Esophagus muscularis mucosa (tissue), 4 donors: ENCODE measurements at places on chromosomes 2 and 18. TPM values are rescaled to one million over a fixed set of nuclear protein-coding genes. Genes with fewer than 3 reads are reported as not detected.

DNA sequence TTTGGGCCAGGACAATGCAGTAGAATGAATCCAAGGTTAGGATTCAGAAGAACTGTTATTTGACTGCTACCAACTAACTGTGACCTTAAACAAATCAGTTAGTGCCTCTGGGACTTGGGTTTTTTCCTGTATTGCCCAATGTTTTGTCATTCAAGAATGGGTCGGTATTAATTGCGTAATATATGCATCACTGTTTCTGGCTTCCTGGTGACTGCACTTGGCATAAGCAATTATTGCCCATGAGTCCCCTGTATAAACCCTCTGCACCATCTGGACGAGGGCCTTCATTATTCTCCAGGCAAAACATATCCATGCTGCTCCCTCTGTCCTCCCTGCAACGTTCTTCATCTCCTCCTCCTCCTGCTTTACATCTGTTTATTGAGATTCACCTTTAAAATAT lies 255.8 kb upstream of the LRRTM1 start:
- H3K4me1 ChIP-seq, result no peaks in the 10 kb centered on the region
- no peaks in the 10 kb centered on the region for H3K27me3 ChIP-seq
- no peak overlapping the region for H3K4me3 ChIP-seq
- H3K27ac ChIP-seq, result no peak overlapping the region

DNA sequence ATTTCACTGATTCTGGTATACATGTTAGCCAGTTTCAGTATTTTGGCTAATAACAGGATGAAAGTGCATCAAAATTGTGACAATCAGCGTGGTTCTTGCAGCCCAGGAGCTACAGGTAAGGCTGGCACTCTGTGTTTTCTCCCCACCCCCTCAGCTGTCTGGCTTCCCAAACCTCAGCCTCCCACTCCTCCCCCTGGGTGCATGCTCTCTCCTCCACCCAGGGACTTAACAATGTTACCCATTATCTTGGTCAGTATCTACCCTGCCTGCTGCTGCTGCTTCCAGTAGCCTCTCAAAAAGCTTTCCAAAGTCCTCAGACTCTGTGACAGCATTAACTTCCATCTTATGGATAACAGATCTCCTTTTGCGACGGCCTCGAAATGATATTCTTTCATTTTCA lies 41.0 kb downstream of the TRABD2A start:
- no peaks in the 10 kb centered on the region for H3K4me1 ChIP-seq
- no peak overlapping the region for H3K4me3 ChIP-seq
- H3K27ac ChIP-seq, result no peak overlapping the region
- no peaks in the 10 kb centered on the region for H3K27me3 ChIP-seq
- DNase-seq, result no peak

- peak; percentile 90 for DNase-seq
- no peak overlapping the region for H3K4me3 ChIP-seq
- H3K36me3 ChIP-seq, result no peaks in the 10 kb centered on the region
- H3K4me1 ChIP-seq, result peaks cover 2% of the 10 kb centered on the region
Measured at GRCh38 chr2:173043476-173043875, 32.2 kb upstream of the MAP3K20 start.

DNA sequence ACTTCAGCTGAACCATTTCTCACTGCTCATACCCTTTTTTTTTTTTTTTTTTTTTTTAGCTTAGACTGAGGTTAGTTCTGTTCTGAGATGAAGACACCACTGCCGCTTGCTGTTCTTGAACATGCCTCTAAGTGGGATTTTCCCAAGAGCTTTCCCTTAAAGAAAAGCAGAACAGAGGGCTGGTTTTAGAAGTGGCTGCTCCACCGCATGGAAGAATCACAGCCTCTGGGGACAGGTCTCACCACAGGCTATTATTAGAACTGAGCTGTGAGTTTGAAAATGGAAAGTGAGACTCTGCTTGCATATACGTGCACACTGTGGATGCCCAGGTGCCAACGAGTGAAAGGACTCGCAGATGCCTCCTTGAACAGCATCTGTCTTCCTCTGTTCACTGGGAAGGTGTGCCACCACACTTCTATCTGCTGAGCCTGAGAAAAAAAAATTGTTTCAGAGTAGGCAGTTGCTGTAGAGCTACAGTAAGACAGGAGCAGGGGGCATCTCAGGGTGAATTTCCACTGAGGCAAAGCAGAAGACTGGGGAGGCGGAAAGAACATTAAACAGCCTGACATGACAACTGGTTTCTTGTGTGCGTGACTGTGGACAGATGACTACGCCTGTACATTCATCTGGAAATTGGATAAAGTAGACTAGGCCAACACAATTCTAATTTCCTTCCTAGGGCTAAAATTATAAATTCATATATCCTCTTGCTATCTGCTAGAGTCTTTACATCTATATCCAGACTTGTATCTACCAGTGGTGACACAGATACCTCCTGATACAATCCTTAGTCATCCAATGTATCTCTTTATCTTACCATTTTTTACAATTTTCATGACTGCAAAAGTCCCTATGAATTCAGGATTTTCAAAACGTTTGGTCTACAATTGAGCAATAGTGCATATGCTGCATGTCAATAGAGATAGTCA lies 1045.7 kb upstream of the CELF4 start:
- H3K36me3 ChIP-seq, result no peaks in the 10 kb centered on the region
- no peak overlapping the region for H3K4me3 ChIP-seq
- DNase-seq, result no peak
- no peaks in the 10 kb centered on the region for H3K27me3 ChIP-seq
- no peak overlapping the region for H3K27ac ChIP-seq

DNA sequence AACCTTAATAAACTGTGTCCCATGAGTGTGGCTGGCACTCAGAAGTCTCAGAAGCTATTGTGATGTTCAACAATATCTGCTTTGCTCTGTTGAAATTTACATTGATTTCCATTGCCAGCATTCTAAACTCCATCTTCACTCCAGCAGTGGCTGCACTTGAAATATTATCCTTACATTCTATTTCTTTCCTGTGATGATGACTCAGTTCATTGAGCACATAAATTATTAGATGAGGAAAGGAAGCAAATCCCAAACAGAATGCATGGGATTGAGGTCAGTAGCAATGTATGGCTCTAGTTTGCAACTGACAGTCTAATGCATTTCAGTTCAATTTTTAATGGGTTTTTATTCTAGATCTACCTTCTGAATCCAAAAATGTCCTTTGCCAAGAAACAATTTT lies 92.4 kb upstream of the TTN start:
- H3K27me3 ChIP-seq, result no peaks in the 10 kb centered on the region
- no peak for DNase-seq
- H3K4me3 ChIP-seq, result no peak overlapping the region
- no peaks in the 10 kb centered on the region for H3K4me1 ChIP-seq
- H3K36me3 ChIP-seq, result no peaks in the 10 kb centered on the region
- no peak overlapping the region for H3K27ac ChIP-seq

The TUBB8B gene
- total RNA-seq, result not detected

The LIMS3 gene
- 2.2 TPM for total RNA-seq

DNA sequence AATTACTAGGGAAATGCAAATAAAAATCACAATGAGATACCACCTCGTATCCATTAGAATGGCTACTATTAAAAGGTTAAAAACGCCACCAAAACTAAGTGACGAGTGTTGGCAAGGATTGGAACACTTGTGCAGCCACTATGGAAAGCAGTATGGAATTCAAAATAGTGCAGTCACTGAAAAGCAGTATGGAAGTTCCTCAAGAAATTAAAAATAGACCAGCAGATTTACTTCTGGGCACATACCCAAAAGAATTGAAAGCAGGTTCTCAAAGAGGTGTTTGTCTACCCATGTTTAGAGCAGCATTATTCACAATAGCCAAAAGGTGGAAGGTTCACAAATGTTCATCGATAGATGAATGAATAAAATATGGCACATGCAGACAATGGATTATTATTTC lies 149.7 kb upstream of the STON1 start:
- DNase-seq, result no peak
- H3K36me3 ChIP-seq, result peaks cover 3% of the 10 kb centered on the region
- no peaks in the 10 kb centered on the region for H3K4me1 ChIP-seq
- no peak overlapping the region for H3K27ac ChIP-seq

- no peaks in the 10 kb centered on the region for H3K4me1 ChIP-seq
- H3K27ac ChIP-seq, result no peak overlapping the region
- DNase-seq, result no peak
- no peak overlapping the region for H3K4me3 ChIP-seq
- H3K36me3 ChIP-seq, result no peaks in the 10 kb centered on the region
- no peaks in the 10 kb centered on the region for H3K27me3 ChIP-seq
Measured at GRCh38 chr18:63091671-63092364, 227.8 kb downstream of the BCL2 start.

The KCNS3 gene
- 14.6 TPM for total RNA-seq

The BCL11A gene
- 11.3 TPM for total RNA-seq

DNA sequence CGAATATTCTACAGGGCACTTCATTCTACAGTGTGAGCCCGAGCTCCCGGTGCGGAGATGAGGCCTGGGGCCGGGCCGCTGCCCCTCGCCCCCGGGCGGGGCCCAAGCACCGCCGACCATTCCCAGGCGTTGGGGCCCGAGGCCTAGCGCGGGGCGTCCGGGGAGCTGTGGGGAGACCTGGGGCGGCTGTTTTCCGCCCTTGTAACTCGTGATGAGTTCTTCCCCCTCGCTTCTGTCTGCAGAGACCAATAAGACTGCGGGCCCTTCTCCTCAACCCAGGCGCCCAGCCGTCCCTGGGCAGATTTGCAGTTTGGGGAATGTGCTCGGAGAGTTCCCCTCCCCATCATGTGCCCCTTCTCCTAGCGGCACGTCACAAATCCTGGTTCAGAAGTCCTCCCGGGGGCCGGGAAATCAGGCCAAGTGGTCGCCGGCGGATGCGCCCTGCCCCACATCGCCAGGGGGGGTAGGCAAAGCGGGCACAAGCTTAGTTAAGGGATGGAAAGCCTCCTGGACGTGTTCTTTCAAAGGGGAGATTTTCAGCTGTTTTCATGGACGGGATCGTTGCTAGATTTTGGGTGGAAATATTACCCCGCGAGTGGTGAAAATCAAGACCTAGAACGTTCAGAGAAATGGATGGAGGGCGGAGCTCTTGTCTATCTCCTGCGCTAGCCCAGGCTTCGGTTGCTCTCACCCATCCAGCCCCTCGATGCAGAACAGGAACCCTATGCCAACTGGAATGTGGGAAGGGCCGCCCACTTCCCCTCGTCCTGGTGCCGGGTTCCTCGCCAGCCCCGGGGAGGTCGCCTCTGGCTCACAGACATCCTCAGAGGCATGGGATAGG lies 18.8 kb upstream of the HAAO start:
- DNase-seq, result no peak
- H3K36me3 ChIP-seq, result no peaks in the 10 kb centered on the region
- peak overlapping the region; percentile 98 for H3K27ac ChIP-seq
- H3K4me1 ChIP-seq, result peaks cover 13% of the 10 kb centered on the region
- H3K27me3 ChIP-seq, result no peaks in the 10 kb centered on the region
- peak overlapping the region; percentile 75 for H3K4me3 ChIP-seq

GRCh38 chr2:31254237-31255203 lies 20.6 kb downstream of the EHD3 start:
- no peak for DNase-seq
- peaks cover 41% of the 10 kb centered on the region for H3K36me3 ChIP-seq
- H3K27me3 ChIP-seq, result no peaks in the 10 kb centered on the region
- H3K27ac ChIP-seq, result no peak overlapping the region
- no peak overlapping the region for H3K4me3 ChIP-seq

The HOXD11 gene
- total RNA-seq, result not detected

The ARHGEF4 gene
- total RNA-seq, result 48.8 TPM

The CYTIP gene
- total RNA-seq, result 3.3 TPM

DNA sequence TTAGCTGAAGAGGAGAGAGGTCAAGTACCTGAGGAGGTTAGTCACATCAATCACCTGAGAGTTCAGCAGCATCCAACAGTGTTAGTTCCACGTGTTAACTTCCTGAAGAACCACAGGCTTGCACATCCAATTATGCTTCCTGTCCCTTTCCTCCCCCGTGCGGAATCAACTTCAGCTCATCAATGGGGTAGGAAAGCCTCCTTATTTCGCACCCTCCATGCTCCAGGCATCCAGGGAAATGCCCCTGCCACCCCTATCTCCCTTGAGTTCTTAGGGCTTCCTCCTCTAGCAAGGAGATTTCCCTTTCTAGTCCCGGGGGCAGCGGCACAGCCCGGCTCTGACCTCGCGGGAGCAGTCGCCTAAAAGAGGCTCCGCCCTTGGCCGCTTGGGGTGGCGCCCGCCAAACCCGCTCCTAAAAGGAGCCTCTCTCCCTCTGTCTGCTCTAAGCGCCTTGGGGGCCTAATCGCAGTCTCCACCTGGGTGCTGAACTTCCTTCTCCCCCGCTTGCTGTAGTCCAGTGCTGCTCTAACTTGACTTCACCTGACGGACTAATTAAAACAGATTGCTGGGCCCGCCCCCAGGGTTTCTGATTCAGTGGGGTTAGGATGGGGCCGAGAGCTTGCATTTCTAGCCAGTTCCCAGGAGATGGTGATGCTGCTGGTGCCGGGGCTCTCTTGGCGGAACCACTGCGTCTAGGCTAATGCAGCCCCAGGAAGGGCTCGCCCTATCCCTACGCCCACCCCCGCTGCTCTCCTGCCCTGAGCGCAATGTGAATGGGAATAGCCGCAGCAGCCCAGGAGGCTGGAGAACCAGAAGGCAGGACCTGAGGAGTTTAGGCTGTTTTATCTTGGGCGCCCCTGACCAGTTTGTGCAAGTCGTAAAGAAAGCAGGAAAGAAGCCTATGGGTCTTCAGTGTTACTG lies 3.4 kb upstream of the TET3 start:
- peak overlapping the region; percentile 55 for H3K4me3 ChIP-seq
- no peak for DNase-seq
- H3K27ac ChIP-seq, result no peak overlapping the region

GRCh38 chr2:49105506-49105905 lies 48.8 kb downstream of the FSHR start:
- no peaks in the 10 kb centered on the region for H3K36me3 ChIP-seq
- H3K27ac ChIP-seq, result no peak overlapping the region
- no peaks in the 10 kb centered on the region for H3K4me1 ChIP-seq
- H3K4me3 ChIP-seq, result no peak overlapping the region

DNA sequence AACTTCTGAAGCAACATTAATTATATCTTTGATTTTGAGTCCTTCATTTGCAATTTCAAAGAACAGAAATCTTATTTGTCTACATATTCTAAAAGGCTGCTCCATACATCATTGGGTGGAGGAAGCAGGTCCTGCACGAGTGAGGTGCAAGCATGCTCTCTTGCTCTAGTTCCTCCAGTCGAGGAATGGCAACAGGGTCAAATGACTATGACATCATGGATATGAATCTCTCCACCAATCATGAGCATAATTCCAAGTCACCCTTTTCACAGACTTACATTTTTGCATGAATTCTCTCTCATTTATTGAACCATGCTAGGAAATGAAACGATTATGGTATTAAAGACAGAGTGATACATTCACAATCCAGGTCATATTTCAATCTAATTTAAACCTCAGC lies 608.8 kb upstream of the SOX11 start:
- no peaks in the 10 kb centered on the region for H3K4me1 ChIP-seq
- no peak for DNase-seq
- no peak overlapping the region for H3K27ac ChIP-seq
- no peaks in the 10 kb centered on the region for H3K36me3 ChIP-seq

- no peaks in the 10 kb centered on the region for H3K27me3 ChIP-seq
- DNase-seq, result no peak
- no peaks in the 10 kb centered on the region for H3K36me3 ChIP-seq
- no peak overlapping the region for H3K4me3 ChIP-seq
- H3K27ac ChIP-seq, result no peak overlapping the region
- no peaks in the 10 kb centered on the region for H3K4me1 ChIP-seq
Measured at GRCh38 chr18:78017869-78018268, 768.2 kb downstream of the GALR1 start.
